ENCODE measurements at places on chromosomes 11 and 22.

GRCh38 chr11:130383344-130384211, 44.8 kb downstream of the ADAMTS8 start:
- no peak for DNase-seq

GRCh38 chr22:47233316-47234243, 471.1 kb downstream of the TBC1D22A start:
- no peak for DNase-seq

DNA sequence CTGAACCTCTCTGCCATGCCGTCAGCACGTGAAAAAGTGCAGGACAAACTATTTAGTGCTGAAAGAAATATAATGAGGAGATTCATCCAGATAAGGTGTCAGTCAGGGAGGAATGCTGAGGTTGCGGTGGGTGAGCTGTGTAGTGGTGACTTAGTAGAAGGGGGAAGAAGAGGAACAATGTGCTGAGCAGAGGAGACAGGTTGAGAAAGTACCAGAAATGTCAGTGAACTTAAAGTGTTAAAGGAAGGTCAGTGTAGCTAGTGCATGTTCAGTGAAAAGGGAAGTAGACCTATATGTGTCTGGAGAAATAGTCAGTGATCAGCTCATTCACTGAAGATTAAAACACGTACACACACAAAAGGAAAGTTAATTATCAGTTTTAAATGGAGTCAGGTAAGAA, 237.6 kb upstream of the CCDC179 start:
- no peak for DNase-seq

DNA sequence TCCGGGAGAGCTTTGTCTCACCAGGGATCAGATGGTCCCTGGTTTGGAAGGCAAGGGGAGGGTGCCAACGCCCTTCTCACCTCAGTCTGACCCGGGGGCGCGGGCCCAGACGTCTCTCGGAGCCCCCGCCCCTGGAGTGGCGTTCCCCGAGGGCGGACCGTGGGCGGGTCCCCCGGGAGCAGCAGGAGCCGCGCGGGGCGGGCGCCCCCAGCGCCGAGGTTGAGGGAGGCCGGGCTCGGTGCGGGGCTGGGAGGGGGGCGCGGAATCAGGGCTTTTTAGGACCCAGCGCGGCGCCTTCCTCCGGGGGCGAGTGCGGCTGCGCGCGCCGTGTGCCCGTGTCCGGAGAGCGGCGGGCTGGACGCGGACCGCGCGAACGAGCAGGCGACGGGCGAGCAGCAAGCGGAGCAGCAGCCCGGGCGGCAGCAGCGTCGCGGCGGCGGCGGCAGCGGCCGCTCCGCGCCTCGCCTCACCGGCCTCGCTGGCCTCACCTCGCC, at the start of gene KCNC1:
TSS of gene KCNC1 (plus strand) at position 364 of the 494 bp plus-strand sequence. CDS start 1,222 bp downstream, outside the sequence.
- DNase-seq: no peak

- DNase-seq: no peak
Measured at GRCh38 chr22:44740307-44740706, 12.1 kb upstream of the ARHGAP8 start.

DNA sequence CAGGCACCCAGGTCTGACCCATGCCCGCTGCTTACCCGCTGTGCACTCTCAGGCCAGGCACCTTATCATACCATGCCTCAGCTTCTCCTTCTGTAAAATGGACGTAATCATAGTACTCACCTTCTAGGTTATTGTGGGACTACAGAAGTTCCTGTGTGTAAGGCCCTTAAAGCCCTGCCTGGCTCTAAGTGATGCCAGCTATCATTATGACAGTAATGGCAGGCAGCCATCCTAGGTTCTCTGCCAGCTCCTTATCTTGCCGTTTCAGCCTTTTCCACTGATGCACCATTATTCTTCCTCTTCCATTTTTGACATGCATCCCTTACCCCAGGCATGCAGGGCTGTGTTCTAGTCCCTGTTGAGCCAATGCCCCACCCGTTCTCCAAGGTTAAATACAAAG, 57.9 kb downstream of the DBX1 start:
- no peak for DNase-seq

GRCh38 chr11:114185436-114185835, 110.8 kb upstream of the NNMT start:
- DNase-seq: no peak

GRCh38 chr11:113847111-113847510, 28.3 kb downstream of the USP28 start:
- DNase-seq: no peak

DNA sequence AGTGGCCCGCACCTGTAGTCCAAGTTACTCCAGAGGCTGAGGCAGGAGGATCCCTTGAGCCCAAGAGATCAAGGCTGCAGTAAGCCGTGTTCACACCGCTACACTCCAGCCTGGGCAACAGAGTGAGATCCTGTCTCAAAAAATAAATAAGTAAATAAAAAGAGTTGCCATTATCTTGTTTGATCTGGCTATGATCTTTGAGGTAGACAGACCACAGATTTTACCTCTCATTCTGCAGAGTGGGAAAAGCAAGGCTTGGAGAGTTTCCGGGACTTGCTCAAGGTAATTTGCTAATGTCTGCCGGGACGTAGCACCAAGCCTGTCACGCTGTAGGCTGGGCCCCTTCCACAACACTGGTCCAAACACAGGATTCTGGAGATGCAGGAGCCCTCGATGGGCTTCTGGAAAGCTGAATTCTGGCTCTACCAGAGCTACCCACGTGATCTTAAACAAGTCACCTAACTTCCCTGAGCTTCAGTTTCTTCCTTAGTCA, 6.8 kb downstream of the GRAP2 start:
- DNase-seq: no peak

- DNase-seq: no peak
Measured at GRCh38 chr11:57501953-57502352, 13.5 kb downstream of the SLC43A1 start.
